ENCODE measurements at places on chromosomes 5 and 9.

- no peak for DNase-seq
Measured at GRCh38 chr5:62649025-62649424, 70.4 kb downstream of the LRRC70 start.

DNA sequence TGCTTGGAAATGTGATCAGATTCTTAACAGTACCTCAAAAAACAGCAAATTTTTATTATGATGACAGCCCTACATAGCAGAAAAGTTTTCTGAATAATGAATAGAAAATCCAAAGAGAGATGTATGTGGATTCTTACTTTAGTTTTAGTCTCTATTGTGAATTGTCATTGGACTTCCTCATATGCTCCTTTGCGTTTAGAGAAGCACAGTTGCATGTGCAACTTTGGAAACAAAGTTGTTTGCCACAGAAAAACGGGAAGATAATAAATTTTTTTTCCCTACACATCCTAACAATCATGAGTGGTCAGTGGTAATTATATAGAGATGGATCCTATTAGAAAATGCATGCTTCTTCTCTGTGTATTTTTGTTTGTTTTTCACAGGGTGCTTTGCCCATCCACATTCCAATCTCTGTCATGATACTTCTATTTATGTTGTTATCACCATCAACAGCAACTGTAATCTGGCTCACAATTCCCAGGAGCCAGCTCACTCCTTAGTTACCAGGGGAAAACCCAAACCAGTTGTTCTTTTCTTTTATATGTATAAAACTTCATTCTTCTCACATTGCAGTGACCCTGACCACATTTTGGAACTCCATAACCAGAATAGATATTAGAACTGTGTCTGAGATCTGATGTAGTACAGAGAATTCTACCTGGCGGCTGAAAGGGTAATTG is 118.7 kb downstream of the NDUFS4 start:
- no peak for DNase-seq

DNA sequence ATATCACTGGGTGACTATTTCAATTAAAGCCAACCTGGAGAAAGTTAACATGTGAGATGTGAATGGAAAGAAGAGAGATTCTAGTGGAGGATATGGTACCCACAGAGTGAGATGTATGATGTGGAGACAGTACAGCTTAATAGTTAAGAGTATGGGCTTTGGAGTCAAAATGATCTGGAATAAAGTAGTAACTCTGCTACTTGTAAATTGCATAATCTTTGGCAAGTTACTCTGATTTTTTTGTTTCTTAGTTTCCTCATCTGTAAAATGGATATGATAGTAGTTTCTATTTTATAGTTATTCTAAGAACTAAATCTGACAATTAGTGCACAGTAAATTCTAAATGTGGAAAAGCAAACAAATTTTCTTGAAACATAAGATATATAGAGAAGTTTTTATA is 79.2 kb downstream of the ISOC1 start:
- no peak for DNase-seq

GRCh38 chr5:118937393-118938061 is 50.8 kb downstream of the DTWD2 start:
- DNase-seq = no peak

- no peak for DNase-seq
Measured at GRCh38 chr5:115168829-115169486, 750 bp downstream of the TRIM36 start.

DNA sequence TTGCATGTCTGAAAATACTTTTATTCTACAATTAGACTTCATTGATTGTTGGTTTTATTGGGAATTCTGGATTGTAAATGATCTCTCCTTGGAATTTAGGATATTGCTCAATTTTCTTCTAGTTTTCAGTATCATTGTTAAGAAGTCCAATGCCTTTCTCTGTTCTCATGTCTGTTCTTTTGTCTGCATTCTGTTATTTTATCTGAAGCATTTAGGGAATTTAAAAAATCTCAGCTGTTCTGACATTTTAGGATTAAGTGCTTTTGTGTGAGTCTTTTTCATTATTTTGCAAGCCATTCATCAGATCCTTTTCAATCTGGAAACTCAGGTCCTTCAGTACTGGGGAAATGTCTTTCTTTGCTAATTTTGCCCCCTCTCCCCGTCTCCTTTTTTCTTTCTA is 4.4 kb upstream of the FER start:
- no peak for DNase-seq

DNA sequence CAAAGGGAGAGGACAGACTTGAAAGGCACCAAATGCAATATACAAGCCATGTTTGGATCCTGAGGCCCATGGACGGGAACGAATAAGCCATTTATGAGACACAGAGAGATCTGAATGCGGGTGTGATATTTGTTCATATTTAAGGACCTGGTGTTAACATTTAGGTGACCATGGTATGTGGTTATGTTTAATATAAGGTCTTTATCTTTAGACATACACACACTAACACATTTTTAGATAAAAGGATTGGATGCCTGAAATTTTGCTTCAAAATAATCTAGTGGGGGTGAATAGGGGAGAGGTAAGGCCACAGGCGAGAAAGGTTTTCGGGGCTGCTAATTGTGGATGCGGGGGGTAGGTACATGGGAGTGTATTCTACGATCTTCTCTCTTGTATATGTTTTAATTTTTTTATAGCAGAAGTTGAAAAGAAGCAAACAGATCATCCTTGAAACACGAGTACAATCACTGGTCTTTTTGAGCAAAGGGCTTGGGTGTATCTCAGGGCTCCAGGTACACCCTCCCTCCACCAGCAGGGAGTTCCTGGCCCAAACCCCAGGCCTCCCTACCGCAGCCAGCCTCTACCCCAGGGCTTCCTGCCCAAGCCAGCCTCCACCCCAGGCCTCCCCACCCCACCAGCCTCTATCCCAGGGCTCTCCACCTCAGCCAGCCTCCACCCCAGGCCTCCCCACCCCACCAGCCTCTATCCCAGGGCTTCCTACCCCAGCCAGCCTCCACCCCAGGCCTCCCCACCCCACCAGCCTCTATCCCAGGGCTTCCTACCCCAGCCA is 12.2 kb downstream of the AKNA start:
- DNase-seq = no peak

DNA sequence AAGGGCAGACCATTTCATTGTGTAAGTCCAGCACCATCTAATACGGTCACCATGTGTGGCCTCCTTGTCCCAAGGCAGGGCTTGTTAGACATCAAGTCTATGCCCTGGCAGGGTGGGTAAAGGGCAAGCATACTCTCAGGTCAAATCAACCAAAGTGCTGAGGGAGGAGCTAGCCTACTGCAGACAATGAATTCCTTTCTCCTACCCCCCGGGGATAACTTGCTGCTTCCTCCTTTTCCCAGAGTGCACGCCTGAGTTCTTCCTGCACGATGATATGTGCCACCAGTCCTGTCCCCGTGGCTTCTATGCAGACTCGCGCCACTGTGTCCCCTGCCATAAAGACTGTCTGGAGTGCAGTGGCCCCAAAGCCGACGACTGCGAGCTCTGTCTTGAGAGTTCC is 71.4 kb downstream of the RFK start:
- DNase-seq = no peak

DNA sequence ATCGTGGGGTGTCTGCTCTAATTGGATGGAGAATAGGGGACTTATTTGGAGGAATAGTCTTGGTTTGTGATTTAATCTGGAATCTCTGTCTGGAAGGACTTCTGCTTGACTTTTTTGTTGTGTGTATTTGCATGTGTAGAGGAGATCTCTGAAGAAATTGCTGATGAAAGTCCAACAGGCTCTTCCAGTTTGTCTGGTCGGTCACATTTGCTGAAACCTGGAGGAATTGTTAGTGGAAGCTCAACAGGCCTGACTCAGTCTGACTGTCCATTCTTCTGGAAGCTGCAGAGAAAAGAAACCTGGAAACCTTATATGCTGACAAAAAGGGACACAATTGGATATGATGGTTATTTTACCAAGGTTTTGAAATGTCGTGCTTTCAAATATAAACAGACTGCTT is 33.4 kb upstream of the TENT2 start:
- DNase-seq = no peak

DNA sequence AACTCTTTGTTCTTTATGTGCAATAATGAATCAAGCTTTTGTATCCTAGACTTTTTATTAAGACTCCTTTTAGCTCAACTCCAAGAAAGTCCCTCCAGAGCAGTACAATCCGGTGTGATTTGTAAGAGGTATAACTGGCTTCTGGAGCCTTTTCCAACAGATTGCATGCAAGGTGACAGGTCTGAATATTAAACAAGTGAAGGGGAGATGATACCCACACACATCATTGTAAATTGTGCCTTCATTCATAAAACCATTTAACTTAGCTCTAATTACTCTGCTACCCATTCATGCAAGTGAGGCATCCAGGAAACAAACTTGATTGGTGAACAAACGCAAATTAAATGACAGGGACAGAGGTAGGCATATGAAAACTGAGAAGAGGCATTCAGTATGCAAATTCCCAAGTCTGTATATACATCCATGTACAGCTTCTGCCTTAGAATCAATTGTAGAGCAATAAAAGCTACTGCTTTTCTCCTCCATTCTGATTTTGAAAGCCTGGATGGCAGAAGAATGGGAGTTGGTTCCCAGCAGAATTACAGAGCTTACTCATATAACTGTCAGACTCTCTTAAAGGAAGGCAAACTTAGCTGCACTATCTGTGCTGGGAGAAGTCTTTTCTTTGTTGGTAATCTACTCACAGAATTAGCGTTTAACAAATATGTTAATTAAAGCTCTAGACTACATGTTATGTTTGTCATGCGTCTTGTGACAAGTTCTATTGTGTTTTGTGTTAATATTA is 261.0 kb upstream of the CDH6 start:
- DNase-seq = no peak

GRCh38 chr5:38574009-38574408 is 17.6 kb upstream of the LIFR start:
- no peak for DNase-seq

DNA sequence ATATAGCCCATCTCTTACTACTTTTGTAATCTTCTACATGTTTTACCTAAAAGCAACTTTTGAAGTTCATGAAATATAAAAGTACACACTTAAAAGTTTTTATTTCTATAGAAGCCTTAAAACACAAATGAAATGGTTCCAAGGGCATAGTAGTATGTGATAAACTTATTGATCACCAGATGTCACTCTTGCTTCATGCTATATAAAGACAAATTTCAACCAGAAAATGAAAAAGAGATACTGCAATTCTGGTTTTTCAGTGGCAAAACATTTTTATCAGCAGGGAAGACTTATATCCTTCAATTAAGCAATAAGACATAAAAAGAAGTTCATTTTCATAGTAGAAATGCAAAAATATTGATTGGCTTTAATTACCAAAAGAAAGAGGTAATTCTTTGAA is 69.4 kb upstream of the FBXL17 start:
- DNase-seq = no peak

GRCh38 chr9:21591221-21592062 is 109.3 kb upstream of the IFNE start:
- DNase-seq = peak; percentile 77

DNA sequence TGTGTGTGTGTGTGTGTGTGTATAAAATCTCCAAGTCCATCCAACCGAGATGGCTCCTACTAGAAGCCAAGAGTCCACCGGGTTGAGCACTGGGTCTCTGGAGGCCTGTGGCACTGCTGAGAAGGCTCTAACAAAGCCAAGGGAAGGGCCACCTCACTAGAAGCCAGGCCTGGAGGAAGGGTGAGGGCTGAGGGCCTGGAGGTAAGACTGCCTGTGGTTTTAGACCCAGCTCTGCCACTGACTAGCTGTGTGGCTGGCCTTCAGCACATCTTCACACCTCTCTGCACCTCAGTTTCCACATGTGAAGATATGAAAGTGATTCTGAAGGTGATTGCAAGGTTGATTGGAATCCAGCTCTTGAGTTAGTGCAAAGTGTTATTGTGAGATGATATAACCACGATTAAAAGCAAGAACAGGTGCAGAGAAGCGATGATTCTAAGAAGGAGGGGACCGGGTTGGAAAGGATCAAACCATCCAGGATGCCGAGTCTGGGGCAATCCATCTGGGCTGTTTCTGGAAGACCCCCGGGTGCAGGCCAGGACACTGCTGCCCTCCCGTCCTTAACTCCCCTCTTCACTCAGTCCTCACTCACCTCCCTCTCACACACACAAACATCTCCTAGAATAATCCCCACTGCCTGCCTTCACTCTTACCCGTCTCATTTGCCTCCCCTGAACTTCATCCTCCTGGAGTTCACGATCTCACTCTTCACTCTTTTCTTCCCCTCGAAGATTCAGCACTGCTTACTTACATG is 2.3 kb downstream of the IL4 start:
- no peak for DNase-seq

DNA sequence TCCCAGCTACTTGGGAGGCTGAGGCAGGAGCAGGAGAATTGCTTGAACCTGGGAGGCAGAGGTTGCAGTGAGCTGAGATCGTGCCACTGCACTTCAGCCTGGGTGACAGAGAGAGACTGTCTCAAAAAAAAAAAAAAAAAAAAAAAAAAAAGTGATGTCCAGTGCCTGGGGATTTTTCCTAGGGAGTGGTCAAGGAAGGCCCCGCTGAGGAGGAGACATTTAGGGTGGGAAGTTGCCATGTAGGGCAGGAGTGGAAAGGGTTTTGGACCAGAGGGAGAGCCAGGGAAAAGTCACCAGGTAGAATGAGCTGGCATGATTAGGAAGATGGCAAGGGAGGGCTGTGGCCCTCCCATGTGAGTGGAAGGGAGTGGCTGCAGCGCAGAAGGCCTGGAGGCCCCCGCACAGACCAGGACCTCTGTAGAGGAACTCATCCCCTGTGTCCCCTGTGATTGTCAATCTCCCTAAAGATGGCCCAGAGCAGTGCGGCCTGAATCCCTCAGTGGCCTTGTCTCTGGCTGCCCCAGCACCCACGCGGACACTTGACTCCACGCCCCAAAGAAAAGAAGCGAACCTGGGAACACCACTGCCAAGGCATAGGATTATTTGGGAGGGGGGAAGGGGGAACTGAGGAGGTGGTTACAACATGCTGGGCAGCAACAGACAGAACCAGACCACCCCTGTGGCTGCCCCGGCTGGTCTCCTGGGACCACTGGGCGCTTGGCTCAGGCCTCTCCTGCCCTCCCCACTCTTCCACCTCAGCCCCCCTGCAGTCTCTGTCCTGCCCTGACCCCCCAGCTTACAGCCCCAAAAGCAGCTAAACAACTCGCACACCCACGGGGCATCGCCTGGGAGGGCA is 2.6 kb upstream of the SQSTM1 start:
- no peak for DNase-seq

- no peak for DNase-seq
Measured at GRCh38 chr9:573691-574410, 267.6 kb upstream of the DMRT1 start.

DNA sequence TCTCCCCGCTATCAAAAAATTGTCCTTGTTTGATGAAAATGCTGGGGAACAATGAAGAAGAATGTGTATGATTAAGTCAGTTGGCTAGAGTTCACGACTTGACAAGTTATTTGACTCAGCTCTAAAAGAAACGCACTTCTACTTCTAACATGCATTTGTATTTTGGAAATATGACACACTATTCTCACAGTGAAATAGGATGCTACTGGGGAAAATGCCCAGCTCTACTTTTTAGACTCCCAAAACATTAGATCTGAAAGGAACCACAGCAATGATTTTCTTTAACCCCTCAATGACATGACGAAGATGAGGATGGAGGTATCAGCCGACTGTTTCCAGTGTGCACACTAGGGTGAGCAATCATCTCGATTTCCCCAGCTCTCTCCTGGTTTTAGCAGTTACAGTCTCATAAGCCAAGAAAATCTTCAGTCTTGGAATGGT is 83.6 kb upstream of the PCSK1 start:
- no peak for DNase-seq

Measured in activated CD4-positive, alpha-beta T cell treated with anti-CD3 and anti-CD28 coated beads for 48 hours (primary cell).